Uterus (tissue), 4 donors: ENCODE measurements at places on chromosomes 7 and 10.
A peak's percentile ranks its signal among the peaks of the same experiment; 100 is the strongest.

- no peak for DNase-seq
Measured at GRCh38 chr7:88480896-88481295, 174.2 kb upstream of the STEAP4 start.

DNA sequence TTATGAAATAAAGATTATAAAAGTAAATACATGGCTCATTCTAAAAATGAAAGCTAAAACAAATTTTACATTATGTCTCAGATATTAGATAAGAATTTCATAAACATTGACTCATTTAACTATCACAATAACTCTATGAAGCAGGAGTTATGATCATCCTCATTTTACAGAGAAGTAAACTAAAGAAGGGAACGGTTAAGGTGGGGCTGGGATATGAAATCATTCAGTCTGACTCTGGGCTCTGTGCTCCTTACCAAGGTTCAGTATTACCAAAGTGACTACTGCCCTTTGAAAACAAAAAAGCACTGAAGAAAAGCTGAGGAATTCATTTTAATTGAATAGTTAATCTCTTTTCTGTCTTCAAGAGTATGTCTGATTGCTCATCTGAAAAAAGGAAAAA, 22.1 kb upstream of the CUBN start:
- no peak for DNase-seq

DNA sequence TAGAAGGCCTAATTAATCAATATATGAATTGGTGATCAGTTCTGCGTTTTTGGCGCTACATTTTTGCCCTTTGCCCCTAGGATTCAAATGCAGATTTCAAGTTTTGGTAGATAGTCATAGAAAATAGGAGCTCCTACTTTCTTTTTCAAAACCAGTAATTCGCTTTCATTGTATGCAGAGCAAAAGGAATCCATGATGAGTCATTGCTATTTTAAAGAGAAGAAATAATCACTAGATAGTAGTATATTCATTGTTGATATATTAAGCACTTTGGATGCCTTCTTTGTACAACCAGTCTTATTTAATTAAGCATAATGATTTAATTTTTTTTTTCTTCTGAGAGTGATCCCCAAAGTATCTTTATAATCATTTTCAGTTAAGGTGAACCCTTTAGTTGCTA, 50.3 kb downstream of the CSTF2T start:
- DNase-seq: no peak

- DNase-seq: no peak
Measured at GRCh38 chr7:139589474-139589873, 66.0 kb downstream of the CLEC2L start.

- DNase-seq: no peak
Measured at GRCh38 chr7:122219253-122219865, 75.3 kb upstream of the AASS start.

- no peak for DNase-seq
Measured at GRCh38 chr7:111198255-111198654, 107.3 kb downstream of the LRRN3 start.

DNA sequence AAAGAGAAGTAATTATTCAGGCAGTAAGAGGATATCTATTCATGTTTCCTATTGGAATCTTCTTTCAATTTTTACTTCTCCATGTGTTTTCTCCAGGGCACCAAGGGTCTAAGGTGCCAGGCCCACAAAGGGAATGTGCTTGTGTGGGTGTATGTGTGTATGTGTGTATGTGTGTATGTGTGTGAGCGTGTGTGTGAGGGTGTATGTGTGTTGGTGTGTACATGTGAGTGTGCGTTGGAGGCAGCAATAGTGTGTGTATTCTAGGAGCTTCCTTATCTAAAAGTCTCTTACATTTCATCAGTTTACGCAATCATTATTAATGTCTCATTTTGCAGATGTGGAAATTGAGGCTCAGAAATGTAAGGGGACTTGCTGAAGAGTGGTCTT, 28.3 kb downstream of the RAMP3 start:
- DNase-seq: no peak

DNA sequence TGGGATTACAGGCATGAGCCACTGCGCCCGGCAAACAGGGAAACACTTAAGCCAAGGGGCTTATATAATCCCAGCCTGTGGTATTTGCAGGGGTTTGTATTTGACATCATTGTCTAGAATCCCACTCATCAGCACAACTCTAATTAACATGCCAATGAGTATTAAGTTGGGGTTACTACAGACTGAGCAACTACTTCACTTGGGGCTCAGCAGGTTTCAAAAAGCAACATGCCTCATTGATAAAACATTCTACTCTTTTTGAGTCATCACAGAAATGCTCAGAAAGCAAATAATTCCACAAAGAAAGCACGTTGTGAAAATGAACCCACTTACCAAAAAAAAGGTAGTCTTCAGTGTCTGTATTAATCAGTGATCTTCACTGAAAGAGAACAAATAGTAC, 236.9 kb upstream of the CELF2 start:
- DNase-seq: no peak

- DNase-seq: no peak
Measured at GRCh38 chr10:2817940-2818636, 249.3 kb upstream of the PFKP start.

DNA sequence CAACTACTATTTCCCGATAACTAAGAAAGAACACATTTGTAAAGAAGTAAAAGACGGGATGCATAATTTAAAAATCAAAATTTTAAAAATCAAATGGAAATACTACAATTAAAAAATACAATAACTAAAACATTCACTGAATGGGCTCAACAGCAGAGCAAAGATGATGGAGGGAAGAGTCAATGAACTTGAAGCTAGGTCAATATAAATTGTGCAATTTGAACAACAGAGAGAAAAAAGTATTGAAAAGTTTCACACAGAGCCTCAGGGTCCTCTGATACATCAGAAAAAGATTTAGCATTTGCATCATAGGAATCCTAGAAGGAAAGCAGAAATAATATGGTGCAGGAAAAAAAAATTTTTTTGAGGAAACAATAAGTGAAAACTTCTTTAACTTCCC, 581.0 kb downstream of the KCNMA1 start:
- DNase-seq: no peak

DNA sequence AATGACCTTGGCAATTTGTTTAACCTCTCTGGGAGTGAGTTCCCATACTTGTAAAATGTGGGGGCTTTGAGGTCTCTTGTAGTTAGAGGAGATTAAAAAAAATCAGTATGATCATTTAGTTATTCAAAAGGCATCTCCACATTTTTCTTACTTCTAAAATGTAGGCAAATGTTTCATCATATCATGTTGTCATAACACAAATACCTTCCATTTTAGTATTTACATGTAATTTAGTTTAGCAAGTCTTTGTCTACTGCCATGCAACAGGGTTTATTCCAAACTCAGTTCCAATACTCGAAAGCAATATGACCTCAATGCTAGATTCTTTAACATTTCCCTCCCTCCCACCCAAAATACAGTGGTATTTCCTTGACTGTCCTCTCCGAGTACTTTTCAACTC, 262.8 kb upstream of the IMMP2L start:
- DNase-seq: no peak

DNA sequence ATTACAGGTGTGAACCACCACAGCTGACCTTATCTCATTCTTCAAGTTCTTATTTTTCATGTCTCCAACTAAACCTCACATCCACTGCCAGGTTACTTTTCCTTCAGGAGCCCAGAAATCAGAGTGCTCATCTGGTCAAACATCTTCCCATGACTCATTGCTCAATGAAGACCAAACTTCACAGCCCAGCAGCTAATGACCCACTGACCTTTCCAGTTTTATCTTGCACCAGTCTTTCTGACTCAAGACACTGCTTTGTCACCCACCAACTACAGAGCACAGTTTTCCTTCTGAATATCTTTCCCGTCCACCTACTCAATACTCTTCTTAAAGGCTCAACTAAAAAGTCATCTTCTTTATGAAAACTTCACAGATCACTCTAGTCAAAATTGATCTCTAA, 245.1 kb downstream of the CHCHD3 start:
- DNase-seq: no peak

GRCh38 chr10:102509387-102509786, 5.6 kb downstream of the SUFU start:
- no peak for DNase-seq

GRCh38 chr10:72105710-72106109, 17.4 kb upstream of the SPOCK2 start:
- DNase-seq: no peak

GRCh38 chr10:81031774-81032173, 494.1 kb downstream of the SH2D4B start:
- no peak for DNase-seq

DNA sequence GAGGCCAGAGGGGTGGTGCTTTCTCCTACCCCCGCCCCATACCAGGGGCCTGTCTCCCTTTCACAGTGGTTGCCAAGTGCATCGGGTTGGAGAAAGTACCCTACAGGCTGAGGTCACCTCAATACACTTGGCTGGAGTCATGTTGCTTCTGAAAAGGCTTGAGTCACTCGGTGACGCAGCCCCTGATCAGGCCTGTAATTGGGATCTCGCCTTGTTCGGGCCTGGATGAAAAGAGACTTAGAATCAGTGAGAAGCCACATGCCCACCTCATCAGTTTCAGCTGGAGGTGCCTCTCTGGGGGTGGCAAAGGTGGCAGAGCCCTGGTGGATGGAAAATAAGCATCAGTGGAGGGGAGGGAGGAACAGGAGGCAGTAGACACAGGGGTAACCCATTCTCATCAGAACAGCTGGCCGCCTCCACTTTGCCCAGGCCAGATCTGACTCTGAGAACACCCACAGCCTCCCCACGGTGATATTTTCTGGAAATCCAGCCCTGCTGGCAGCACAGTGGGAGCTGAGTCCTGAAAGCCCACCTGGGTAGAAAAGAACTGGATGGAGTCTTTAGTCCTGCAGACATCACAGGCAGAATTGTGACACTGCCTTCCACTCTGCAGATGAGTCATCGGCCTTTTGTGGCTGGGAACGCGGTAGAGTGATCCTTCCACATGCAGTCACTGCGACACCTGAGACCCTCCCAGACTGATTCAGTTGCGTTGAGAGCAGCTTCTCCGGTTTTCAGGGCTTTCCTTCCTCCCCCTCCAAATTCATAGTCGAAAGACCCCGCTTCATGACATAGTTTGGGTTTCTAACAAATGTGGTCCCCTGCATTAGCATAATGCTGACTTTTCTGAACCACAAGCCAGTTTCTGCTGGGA, 108.0 kb downstream of the GRK5 start:
- no peak for DNase-seq

GRCh38 chr7:32673275-32673983, 178.1 kb downstream of the AVL9 start:
- DNase-seq: no peak

GRCh38 chr10:52533986-52534385, 219.9 kb downstream of the DKK1 start:
- no peak for DNase-seq

- DNase-seq: peak; percentile 75
Measured at GRCh38 chr7:5532536-5533335, 109.1 kb upstream of the TNRC18 start.

GRCh38 chr7:5673125-5673524, 108.3 kb downstream of the RNF216 start:
- DNase-seq: no peak

DNA sequence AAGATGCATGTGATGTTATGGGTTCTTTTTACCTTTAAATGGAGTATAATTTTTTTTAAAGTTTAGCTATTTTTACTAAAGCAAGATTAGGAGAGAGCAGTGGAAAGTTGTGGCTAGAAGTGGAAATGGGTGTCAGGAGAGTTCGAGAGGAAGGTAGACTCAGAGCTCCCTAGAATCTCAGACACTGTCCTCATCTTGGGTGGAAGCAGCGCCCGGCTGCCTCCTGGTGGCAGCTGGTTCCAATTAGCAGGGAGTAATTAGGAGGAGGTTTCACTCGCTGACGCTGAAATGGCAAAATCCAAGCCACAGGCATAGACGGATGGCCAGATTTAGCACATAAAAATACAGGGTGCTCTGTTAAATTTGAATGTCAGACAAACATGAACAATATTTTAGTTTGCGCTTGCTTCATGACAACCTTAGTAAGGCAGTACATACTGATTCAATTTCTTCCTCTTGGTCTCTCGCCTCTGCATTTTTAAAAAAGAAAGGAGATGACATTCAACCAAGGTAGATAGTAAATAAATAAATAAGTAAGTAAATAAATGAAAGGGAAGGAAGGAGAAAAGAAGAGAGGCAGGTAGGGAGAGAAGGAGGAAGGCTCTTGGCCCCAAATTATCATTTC, 58.5 kb downstream of the LGI1 start:
- peak; percentile 37 for DNase-seq

DNA sequence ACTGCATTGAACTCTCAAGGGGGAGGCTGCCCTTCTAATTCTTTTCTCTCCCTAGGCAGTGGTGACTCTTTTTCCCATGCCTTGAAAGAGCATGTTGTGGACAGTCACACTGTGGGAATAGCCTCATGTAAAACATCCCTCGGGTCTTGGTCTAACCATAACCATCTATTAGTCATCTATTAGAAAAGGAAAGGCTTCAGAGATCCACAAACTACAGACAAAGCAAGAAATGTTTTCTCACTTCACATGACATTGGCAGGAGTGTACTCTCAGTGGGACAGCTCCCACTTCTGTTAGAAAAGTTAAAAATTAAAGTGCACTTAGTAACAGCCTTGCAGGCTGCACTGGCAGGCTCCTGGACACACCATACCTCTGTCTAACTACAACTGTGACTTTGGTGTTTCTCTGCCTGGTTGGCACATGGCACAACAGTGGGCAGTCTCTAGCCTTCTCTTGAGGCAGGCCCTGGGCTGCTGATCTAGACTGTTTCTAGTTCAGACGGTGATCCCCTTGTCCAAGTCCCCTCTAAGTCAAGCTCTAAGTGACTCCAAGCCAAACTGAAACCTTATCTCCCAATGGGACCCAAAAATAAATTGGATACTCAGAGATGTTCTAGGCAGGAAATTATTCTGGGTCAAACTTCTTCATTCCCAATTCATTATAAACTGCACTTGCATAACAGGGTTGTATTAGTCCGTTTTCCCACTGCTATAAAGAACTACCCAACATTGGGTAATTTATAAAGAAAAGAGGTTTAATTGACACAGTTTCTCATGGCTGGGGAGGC, 57.9 kb upstream of the ITGB1 start:
- no peak for DNase-seq

DNA sequence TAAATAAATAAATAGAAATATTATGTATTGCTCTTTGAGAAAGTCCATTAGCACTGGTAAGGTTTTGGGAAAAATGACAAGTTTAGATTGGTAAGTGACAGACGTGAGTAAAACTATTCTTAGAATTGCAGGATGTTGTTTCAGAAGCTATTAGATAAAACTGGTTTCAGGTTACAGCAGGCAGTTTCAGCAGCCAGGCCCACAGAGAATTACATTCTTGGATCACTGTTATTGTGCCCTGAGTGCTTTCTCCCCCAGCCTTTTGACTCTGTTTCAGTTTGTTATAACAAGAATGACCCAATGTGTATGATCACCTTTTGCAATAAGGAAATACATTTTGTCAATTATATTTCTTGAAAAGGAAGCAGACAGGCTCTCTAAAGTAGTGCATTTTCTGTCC, 86.5 kb downstream of the DKK1 start:
- no peak for DNase-seq

- peak; percentile 98 for DNase-seq
Measured at GRCh38 chr7:74656837-74657691, 454 bp upstream of the GTF2I start.

DNA sequence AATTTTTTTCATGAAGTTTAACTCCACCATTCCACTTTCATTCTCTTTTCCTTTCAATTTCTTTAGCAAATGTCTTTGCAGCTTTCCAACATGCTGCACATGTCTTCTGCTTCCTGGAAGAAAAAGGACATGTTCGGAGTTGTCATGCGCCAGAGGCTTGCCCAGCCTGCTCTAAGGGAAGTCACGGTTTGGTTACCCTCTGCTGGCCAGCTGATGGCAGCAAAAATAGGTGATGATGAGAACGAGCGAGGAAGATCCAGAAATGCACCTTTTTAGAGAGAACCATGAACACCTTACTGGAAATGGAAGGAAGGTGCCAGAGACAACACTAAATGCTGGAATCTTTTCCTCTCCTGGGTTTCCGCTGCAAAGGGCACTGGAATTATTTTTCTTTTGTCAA, 4.9 kb upstream of the ZSCAN21 start:
- no peak for DNase-seq
